ENCODE measurements at places on chromosomes 11 and 22. TPM values are rescaled to one million over a fixed set of nuclear protein-coding genes. Genes with fewer than 3 reads are reported as not detected.

DNA sequence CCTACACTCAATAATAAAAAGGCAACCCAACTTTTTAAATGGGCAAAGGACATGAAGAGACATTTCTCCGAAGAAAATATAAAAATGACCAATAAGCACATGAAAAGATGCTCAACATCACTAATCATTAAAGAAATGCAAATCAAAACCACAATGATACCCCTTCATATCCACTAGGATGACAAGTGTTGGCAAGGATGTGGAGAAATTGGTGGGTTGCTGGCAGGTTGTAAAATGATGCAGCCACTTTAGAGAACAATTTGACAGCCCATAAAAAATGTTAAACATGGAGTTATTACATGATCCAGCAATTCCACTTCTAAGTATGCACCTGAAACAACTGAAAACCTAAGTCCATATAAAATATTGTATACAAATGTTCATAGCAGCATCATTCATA lies 73.2 kb upstream of the LMO2 start:
- DNase-seq, result no peak

Gene CREB3L1
- total RNA-seq, result 66.7 TPM

Gene SLC22A12
- not detected for total RNA-seq

DNA sequence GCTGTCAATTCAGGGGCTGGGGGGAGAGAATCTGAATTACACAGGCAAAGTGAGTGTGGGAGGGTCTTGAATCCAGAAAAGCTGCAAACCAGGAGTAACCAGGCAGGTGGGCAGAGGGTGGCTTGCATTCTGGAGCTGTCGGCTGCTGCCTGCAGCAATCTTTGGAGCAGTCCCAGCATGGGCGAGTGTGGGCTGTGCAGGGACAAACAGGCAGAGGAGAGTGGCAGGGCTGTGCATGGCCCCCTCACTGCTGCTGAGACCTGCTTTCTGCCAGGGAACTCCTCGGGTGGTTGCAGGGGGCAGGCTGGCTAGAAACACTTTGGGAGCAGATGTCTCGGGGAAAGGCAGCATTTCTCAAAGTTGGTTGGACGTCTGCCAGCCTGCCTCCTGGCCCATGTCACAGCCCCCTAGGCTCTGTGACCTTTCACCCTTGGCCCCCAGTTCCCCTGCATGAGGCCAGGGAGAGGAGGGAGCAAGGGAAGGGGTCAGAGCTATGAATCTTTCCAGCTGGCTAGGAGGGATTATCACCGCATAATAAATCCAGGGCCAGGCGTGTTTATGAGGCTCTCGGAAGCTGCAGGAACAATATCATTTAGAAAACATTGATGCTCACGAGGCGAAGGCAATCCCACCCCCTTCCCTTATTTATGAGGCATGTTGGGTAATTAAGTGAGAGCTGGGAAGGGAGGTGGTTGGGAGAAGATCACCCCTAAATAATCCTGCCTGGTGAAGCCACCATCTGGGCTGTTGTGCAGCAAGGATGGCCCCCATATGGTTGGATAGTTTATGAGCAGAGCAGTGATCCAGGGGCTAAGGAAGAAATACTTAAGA lies 212.3 kb upstream of the NCAM1 start:
- peak; percentile 19 for DNase-seq

GRCh38 chr22:37804881-37805809 lies 2.6 kb upstream of the GCAT start:
- peak; percentile 84 for DNase-seq

DNA sequence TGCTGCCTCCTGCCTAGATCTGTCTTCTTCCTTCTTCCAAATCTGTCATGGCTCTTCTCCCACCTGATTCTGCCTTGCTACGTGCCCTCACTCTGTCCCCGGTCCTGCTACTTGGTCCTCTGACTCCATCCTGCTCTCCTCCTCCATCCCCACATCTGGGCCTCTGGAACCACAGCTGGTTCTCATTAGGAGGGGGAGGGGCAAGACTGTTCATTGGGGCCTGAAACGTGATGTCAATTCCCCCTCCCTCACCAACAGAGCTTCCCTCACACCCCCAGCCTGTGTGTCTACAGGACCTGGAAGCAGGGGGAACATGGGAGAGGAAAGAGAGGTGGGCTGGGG lies 9.1 kb downstream of the DCHS1 start:
- DNase-seq, result peak; percentile 76

- DNase-seq, result no peak
Observed at GRCh38 chr11:2468363-2469235, 23.8 kb downstream of the KCNQ1 start.

GRCh38 chr22:29334148-29334547 lies 18.7 kb upstream of the RASL10A start:
- no peak for DNase-seq

Gene MS4A2
- not detected for total RNA-seq

DNA sequence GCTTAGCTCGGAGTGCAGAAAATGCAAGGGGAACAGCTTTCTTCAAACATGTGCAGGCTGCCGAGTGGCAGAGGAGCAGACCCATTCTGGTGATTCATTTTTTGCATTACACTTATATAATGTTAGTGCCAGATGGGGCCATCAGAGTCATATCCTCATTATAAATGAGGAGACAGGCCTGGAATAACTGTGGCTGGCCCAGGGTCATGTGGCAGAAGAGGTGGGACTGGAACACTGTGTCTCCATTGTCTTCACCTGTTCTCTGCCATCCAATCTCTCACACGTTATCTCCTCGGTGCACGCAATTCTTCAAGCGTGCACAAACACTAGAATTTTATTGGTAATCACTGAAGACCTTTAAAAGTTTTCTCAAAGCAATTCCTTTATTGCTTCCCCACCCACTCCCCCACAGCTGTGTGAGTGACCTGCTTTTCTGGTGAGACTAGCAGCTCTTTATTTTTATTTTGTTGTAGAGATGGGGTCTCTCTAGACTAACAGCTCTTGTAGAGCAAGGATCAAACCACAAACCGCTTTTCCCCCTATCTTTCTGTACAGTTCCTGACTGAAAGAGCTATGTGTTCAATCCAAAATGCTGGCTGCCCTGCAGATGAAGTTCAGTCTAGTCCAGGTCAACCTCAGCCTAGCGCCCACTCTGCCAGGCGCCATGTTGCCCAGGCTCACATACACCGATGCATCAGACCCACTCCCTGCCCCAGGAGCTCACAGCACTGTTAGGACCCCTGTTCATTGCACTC lies 75.3 kb downstream of the ST3GAL4 start:
- no peak for DNase-seq

GRCh38 chr11:120399307-120399706 lies 63.1 kb downstream of the ARHGEF12 start:
- no peak for DNase-seq

- no peak for DNase-seq
Observed at GRCh38 chr11:131522851-131523250, 152.4 kb downstream of the NTM start.
